ENCODE measurements at places on chromosomes 13 and 19. TPM values are rescaled to one million over a fixed set of nuclear protein-coding genes. Genes with fewer than 3 reads are reported as not detected.
A peak's percentile ranks its signal among the peaks of the same experiment; 100 is the strongest.

ATP4A gene
- total RNA-seq = not detected

FBN3 gene
- 2.3 TPM for total RNA-seq

ZNF761 gene
- total RNA-seq = 29.4 TPM

ZNF534 gene
- total RNA-seq = 0.74 TPM

NRTN gene
- total RNA-seq = 2.5 TPM

KLK2 gene
- not detected for total RNA-seq

ZIM2 gene
- total RNA-seq = 5.7 TPM

GGN gene
- total RNA-seq = not detected

ACTN4 gene
- 140 TPM for total RNA-seq

TRPC4 gene
- 3.8 TPM for total RNA-seq

FRY gene
- 45.9 TPM for total RNA-seq

CDC42EP5 gene
- total RNA-seq = 31.4 TPM

CERS1 gene
- total RNA-seq = 7.2 TPM

MIPEP gene
- total RNA-seq = 12.6 TPM

CD70 gene
- not detected for total RNA-seq

FFAR2 gene
- 0.69 TPM for total RNA-seq

THSD8 gene
- not detected for total RNA-seq

- no peak for DNase-seq
Measured at GRCh38 chr19:16599655-16600346, 27.6 kb upstream of the SLC35E1 start.

DNA sequence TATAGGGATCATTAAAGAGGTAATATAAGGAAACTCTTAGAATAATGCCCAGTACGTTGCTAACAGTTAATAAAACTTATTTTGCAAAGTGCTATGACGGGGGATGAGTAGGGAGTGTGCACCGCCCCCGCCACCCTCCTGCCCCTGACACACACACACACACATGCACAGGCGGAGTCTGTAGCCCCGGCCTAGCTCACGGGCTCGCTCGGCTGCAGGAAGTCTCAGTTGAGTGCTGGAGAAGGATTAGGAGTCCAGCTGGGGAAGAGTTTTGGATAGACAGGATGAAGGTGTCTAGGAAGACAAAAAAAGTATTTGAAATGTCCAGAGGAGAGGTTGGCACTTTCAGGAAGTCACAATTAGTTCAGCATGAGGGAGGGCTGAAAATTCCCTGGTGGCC is 21.5 kb downstream of the GSX1 start:
- no peak for DNase-seq

DNA sequence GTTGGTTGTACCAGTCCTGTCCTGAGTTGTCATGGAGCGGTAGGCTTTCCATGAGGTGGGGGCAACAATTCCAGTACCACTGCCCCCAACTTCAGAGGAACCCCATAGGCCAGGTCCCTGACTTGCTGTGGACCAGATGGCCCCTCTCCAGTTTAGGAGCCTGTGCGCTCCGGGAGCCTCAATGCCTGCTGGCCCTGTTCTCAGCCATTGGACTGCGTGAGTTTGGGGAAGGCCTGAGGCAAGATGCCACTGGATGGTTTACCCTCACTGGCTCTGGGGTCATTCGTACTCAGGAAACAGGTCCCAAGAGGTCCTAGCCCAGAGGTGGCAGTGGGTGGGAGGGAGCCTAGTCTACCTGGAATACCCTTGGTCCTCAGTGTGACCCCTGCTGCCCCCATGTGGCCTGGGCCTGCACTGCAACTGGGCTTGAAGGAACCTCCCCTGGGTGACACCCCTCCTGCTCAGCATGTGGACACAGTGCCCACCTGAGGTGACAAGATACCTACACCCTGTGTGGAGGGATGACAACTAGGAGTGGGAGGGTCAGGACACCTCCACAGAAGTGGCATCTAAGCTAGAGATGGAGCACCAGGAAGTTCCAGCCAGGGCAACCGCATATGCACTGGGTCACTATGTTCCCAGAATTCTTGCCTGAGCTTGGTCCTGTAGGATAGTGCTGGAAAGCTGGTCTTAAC is 6.0 kb upstream of the PRR19 start:
- DNase-seq = no peak

- no peak for DNase-seq
Measured at GRCh38 chr19:37077501-37077933, 716 bp upstream of the ZNF420 start.

DNA sequence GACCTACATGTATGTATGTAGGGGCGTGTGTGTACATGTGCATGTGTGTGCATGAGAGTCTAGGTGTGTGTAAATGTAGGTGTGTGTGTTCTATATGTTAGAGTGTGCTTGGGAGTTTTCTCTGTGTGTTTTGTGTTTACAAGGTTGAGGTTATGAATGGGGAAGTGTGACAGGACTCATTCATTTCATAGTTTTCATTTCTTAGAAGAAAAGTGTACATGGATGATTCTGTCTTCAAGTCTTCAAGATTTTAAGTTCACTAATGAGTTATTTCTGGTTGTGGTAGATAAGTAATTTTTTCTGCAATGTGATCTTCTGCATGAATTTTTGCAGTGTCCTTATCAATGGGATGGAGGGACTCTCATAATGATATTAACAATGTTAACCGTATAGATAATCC is 118.2 kb upstream of the SLC10A2 start:
- DNase-seq = no peak

DNA sequence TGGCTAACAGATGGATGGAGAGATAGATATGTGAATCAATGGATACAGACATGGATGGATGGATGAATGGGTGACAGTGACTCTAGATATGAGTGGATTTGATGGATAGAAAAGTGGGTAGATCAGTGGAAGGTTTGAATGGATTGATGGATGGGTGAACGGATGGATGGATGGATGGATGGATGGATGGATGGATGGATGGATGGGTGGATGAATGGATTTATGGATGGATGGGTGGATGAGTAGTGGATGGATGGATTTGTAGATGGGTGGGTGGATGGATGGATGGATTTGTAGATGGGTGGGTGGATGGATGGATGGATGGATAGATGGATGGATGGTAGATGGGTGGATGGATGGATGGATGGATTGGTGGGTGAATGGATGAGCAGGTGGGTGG is 6.8 kb downstream of the CELF5 start:
- no peak for DNase-seq

- no peak for DNase-seq
Measured at GRCh38 chr19:48403606-48404005, 10.1 kb downstream of the GRIN2D start.

DNA sequence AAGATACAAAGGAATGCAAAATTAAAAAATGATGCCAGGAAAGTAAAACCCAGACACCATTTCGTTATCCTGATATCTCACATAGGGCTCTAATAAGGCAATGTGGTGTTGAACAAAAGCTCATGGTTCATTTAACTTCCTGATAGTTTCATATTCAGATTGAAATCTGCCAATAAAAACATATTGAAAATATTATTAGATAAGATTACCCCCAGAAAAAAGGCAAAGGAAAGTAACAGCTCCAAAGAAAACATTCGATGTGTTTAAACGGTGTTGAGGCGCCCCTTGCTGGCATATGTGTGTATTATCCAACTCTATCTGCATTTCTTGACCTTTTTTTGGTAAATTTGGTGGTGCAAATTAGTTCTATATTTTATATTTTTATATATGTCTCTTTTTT is 75.9 kb downstream of the ESD start:
- peak; percentile 32 for DNase-seq

GRCh38 chr13:73299787-73300186 is 241.0 kb downstream of the KLF5 start:
- DNase-seq = no peak

GRCh38 chr13:77565635-77566034 is 30.1 kb downstream of the SCEL start:
- no peak for DNase-seq

DNA sequence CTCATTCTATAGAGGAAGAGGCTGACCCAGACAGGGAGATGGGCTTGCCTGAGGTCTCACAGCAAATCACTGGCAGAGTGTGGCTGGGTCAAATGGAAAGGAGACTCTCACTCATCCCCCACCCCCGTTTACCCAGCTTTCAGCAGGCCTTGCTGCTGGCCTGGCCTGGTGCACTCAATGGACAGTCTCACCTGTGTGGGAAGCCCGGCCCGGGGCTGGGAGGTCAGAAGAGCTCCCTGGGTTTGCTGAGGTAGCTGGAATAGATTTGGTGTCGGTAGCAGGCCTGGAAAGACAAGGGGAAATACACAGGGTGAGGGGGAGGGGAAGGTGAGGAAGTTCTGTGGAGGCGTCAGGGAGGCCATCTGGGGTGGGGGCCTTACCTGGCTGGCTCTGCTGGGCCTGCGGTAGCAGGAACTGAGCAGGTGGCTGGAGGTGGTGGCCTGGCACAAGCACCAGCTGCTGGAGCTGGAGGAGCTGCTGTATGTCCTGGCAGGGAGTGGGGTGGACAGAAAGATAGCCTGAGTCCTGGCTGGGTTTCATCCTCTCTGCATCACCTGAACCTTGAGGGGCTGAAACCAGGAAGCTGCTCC is 23.5 kb downstream of the ZNF574 start:
- DNase-seq = no peak

GRCh38 chr13:27583645-27584044 is 36.7 kb downstream of the LNX2 start:
- no peak for DNase-seq

DNA sequence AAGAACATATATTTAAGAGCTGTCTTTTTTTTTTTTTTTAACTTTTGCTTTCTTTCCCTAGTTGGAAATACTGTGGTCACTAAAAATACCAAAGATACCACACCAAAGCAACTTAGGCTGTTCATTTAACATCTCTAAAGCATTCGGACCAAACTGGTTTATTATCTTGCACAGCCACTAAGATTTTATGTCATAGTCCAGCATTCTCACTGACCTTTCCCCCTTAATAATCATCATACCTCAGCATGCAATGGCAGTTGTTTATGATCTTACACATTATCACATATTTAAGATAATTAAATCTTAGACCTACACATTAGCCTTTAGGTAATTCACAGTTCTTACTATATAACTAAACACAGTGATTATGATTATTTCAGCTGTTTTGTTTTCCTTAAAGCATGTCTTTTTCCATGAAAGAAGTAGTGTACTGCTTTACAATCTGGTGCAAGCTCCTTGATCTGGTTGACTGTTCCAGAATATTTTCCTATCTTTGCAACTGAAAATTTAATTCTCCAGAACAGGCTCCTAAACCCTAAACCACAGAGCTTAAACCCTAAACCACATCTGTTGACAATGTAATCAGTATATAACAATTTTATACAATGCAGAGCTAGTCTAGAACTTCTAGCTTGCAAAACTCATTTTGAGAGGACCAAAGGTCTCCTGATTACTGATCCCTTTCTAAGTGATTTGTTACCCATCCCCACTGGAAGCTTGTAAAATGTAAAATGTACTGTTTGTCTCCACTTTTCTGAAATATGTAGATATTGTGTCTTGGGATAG is 74.2 kb downstream of the CDK8 start:
- no peak for DNase-seq

GRCh38 chr19:39327363-39328045 is 6.8 kb upstream of the LRFN1 start:
- DNase-seq = no peak

GRCh38 chr13:113533161-113533840 is 42.8 kb upstream of the DCUN1D2 start:
- peak; percentile 42 for DNase-seq

GRCh38 chr13:25980255-25980654 is 71.6 kb downstream of the SHISA2 start:
- no peak for DNase-seq

GRCh38 chr13:38530492-38530891 is 156.4 kb upstream of the FREM2 start:
- no peak for DNase-seq

GRCh38 chr19:21751384-21751783 is 16.0 kb downstream of the ZNF100 start:
- DNase-seq = no peak

GRCh38 chr13:32903720-32904119 is 112.5 kb upstream of the KL start:
- DNase-seq = no peak

GRCh38 chr19:51760697-51761356 is at the start of gene FPR2:
Gene FPR2 (plus strand): TSS chr19:51761180. CDS start chr19:51768659, 7,479 bp downstream.
- no peak for DNase-seq

DNA sequence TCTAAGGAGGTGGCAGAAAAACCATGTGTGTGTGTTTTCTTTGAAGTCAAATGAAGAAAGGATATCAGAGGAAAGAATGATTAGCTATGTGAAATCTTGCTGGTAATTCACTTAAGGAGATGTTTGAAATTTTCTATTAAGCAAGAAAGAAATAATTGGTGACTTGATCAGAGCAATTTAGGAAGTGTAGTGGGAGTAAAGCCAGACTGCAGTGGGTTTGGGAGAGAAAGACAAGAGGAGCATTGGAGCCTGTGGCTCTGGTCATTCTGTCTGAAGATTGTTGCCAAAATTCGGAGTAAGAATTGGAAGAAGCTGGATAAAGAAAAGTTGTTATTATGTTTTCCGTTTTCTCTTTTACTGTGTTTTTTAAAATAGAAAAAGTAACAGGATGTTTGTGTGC is 640.5 kb downstream of the GPC5 start:
- DNase-seq = no peak

DNA sequence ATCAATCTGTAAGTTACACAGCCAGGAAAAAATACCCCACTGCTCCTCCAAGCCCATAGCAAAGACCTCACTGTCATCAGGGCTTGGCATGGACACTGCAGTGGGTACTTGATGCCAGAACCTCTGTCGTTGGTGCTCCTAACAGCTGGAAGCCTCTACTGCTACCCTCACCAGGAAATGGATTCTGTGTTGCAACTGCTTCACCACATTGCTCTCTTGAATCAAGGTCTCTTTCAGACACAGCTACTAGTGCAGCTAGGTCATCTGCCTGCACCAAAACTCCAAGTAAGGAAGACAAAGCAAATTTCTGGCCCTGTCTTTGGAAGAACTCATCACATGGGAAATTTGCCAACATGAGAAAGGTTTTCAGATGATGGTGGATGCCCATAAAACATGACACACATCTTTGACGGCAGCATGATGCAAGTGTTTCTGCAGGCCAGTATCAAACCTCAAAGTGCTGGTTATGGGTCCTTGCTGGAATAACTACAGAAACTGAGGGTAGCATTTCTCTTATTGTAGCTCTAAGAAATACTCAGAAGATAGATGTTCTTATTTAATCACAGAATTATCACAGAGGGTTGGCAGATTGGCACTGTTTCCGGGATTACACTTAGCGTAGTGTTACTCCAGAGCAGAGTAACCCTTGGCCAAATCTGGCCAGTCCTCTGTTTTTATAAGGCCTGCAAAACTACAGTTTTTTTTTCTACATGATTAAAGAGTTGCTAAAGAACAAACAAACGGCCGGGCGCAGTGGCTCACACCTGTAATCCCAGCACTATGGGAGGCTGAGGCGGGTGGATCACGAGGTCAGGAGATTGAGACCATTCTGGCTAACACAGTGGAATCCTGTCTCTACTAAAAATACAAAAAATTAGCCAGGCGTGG is 12.9 kb upstream of the PCCA start:
- DNase-seq = no peak

DNA sequence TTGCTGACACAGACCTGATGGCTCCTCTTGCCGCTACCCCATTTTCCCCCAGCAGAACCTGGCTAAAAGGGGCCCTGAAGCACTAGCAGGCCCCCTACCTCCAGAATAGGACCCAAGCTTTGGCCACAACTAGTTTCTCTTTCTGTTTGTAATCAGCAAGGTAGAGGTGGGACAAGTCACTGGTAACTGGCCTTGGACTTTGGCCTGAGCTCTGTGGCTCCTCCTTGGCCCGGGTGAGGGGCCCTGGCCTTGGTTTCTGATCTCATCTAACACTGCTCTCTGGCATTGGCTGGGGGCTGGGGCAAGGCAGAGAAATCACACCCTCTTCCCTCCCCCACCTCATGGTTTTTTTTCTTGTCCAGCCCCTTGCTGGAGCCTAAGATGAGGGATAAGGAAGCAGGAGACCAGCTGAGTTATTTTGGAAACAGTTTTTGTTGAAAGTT is 2.1 kb downstream of the CALM3 start:
- no peak for DNase-seq

- DNase-seq = no peak
Measured at GRCh38 chr19:29704562-29705558, 10.2 kb downstream of the C19orf12 start.
